Progenitor cell of endocrine pancreas (in vitro differentiated cells): ENCODE measurements at places on chromosomes 2 and 18.
A peak's percentile ranks its signal among the peaks of the same experiment; 100 is the strongest.

- no peak for DNase-seq
- H3K27me3 ChIP-seq: no peaks in the 10 kb centered on the region
- peaks cover 56% of the 10 kb centered on the region for H3K4me1 ChIP-seq
- H3K36me3 ChIP-seq: peaks cover 20% of the 10 kb centered on the region
- H3K4me3 ChIP-seq: no peak overlapping the region
- no peak overlapping the region for H3K27ac ChIP-seq
Measured at GRCh38 chr2:37663390-37663789, 8.1 kb downstream of the CDC42EP3 start.

DNA sequence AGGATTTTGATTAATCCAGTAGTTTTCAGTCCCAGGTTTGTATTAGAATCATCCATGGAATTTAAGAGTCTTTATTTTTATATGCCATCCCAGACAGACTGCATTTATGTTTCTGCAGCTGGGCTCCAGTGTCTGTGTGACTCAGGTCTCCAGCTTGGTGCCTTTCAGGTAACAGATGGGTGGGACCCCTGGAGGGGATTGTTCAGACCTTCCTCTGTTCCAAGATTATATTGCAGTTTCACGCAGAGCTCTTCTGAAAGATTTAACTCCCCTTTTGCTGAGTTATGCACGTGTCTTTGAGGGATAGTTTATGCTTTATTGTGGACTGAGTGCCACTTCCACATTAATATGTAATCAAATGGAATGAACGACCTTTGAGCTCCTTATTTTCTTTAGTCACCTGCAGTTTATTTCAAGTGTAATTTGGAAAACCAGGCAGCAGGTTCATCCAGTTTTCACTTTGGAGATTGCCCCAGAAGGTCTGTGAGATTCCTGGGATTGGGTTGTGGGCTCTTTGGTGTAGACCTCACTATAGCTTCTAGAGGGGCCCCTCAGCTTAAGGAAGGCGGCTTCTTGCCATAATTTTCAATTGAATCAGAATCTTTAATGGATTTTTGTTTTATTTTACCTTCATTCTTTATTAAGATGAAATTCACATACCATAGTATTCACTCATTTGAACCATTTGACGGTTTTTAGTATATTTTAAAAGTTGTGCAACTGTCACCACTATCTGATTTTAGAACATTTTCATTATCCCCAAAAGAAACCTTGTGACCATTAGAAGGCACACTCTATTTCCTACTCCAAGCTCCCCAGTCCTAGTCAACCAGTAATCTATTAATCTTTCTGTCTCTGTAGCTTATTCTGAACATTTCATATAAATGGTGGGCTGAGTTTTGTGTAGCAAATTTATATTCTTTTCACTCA is 135.0 kb downstream of the WDSUB1 start:
- DNase-seq: no peak
- H3K4me1 ChIP-seq: peaks cover 36% of the 10 kb centered on the region
- peak overlapping the region; percentile 55 for H3K27ac ChIP-seq
- no peaks in the 10 kb centered on the region for H3K27me3 ChIP-seq

DNA sequence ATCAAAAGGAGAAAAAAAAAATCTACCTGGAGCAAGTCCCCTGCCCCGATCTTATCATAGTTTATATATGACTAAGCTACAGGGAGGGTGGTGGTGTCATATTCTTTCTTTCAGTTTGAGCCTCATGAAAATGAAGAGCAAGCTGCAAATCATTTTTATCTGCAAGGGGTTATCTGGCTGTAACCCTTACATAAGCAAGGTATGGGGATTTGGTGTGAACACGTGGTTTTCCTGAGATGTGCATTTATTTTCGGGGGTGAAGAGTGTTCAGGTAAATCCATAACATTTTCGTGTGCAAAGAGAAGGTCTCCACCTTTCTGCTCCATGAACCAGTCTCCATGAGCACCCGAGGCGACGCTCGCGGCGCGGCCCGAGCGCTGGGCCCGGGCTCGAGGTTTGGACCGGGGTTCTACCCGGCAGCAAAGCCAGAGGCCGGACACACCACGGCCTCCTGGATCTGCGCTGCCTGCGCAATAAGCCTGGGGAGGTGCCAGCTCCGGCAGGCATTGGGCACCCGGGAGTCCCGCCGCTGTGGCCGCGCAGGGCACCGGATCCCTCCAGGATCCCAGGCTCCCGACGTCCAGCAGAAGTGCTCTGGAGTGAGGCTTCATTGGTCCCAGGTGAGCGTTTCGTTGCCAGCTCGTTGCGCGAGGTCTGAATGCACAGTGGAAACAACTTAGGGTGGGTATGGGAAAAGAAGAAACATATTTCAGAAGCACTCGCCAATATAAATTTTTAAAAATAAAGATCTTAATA is 36.1 kb upstream of the GPD2 start:
- peak overlapping the region; percentile 97 for H3K27ac ChIP-seq
- DNase-seq: peak; percentile 53

- no peak overlapping the region for H3K27ac ChIP-seq
- H3K27me3 ChIP-seq: no peaks in the 10 kb centered on the region
- H3K36me3 ChIP-seq: no peaks in the 10 kb centered on the region
- no peaks in the 10 kb centered on the region for H3K4me1 ChIP-seq
Measured at GRCh38 chr18:68399721-68400120, 315.2 kb downstream of the TMX3 start.

DNA sequence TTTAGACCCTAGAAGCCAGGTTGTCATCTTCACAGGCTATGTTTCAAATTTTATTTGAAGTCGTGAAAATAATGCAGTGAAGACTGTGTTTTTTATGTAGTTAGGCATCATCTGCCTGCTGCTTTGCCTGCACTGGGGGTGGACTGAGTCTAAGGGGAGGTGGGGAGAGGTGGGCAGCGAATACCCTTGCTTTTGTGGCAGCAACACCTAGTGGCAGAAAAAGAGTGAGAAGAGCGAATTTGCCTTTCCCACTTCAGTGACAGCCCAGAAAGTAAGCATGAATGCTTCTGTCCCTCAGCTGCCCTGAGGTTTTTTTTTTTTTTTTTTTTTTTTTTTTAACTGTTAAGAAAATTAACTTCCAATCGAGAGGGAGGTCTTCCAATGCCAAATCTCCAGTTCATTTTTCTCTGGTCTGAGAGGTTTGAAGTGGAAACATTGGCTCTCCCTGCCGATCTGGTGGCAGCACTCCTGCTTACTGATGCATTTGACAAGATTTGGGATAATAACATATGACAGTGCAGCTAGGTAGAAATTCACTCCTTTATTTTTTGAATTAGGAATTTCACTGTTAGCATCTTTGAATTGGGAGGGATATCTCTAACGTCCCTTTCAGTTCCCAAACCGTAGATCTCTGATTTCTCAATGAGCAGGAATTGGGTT is 60.3 kb upstream of the LYPD6B start:
- no peaks in the 10 kb centered on the region for H3K27me3 ChIP-seq
- no peak for DNase-seq
- no peak overlapping the region for H3K27ac ChIP-seq
- peaks cover 12% of the 10 kb centered on the region for H3K36me3 ChIP-seq
- no peak overlapping the region for H3K4me3 ChIP-seq

DNA sequence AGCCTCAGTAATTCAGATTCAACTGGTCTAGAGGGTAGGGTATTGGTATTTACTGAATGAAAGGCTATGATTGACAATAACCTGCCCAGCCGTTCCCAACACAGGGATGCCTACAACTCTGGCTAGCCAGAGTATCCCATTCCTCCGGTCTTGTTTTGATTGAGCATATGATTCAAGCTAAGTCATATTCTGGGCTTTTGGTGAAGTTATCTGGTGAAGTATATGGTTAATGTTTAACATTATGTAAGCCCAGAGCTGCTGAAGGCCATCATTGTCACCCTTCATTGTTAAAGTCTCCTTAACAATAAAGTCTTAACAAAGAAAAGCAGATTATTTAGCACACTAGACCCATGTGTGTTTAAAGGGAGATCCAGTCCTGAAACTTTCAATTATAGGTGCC is 152.6 kb downstream of the EXOC6B start:
- DNase-seq: no peak
- H3K36me3 ChIP-seq: peaks cover 23% of the 10 kb centered on the region
- H3K27me3 ChIP-seq: no peaks in the 10 kb centered on the region

DNA sequence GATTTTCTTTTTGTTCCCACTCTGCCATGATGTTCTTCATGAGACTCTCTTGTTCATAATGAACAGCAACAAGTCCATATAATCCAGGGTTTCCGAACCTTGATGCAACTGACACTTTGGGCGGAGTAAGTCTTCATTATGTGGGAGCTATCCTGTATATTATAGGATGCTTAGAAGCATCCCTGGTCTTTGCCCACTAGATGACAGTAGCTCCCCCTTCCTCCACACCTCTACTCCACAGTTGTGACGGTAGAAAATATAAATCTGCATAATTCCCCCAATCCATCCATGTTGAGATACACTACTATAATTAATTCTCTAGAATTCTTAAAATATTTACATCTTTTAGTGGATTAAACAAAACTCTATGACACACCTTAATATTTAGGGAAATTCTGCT is 482.2 kb upstream of the CELF4 start:
- H3K27me3 ChIP-seq: no peaks in the 10 kb centered on the region
- no peaks in the 10 kb centered on the region for H3K36me3 ChIP-seq
- DNase-seq: no peak
- H3K4me3 ChIP-seq: no peak overlapping the region

DNA sequence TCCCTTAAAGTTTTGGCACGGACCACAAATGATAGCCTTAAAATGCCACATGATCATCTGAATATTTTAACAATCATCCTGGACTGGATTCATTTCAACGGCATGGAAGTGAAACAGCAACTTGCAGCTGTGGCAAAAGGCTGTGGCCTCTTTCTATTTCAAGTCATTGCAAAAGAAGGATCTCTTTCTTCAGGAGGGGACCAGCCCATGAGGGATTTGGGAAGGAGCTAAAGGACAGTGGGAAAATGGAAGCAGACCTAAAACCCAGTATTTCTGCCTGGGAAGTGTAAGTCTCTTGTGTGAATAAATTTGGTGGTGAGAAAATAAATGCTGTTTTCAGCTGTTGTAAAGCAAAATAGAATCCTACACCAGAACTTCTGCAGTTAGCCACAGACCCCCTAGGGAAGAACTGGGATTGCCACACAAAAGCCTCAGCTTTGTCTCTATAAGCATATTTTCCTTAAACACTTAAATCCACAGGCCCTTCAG is 107.3 kb upstream of the ZFP36L2 start:
- H3K27me3 ChIP-seq: peaks cover 9% of the 10 kb centered on the region
- DNase-seq: no peak
- no peak overlapping the region for H3K27ac ChIP-seq
- H3K36me3 ChIP-seq: peaks cover 7% of the 10 kb centered on the region
- H3K4me1 ChIP-seq: peaks cover 5% of the 10 kb centered on the region
- H3K4me3 ChIP-seq: no peak overlapping the region

- H3K4me1 ChIP-seq: peaks cover 11% of the 10 kb centered on the region
- H3K27ac ChIP-seq: no peak overlapping the region
- no peak for DNase-seq
- H3K36me3 ChIP-seq: peaks cover 26% of the 10 kb centered on the region
- no peaks in the 10 kb centered on the region for H3K27me3 ChIP-seq
Measured at GRCh38 chr2:120294008-120294340, 41.3 kb downstream of the RALB start.

DNA sequence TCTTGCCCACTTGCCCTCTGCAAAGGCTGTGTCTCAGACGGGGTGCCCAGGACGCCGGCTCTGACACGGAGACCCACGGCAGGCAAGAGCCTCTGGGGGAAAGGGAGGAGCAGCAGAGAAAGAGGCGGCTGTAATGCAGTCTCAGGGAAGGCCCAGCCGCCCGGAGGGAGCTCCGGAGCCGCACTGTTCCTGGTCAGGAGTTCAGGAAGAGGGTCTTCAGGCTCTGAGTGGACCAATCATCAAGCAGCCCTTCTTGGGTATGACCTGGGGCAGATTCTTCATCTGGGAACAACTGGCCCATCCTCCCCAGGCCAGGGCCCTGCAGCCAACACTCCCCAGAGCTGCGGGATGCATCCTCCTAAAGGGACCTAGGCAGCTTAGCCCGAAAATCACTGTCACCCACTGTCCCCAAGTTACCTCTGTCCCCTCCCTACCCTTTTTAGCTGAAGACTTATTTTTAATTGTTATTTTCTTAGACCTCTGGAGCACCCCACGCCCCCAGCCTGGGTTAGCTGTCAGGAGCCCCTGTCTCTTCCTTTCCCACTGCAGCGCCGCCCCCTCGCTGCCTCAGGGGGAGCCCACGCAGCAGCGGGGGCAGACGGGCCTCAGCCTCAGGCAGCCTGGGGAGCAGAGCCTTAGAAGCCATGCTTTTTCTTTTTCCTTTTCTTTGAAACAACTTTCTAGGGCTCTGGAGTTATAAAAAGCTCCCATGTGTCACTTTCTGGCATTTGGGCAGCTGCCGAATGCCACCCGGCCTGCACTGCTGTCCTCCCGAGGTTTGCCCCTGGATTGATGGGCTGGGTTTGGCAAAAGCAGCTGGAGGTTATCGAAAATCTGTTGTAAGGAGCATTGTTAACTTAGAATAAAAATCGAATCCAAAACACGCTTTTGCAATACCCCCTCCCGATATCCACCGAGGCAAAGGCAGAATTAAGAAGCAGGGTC is 644 bp upstream of the NEU2 start:
- no peak overlapping the region for H3K4me3 ChIP-seq
- DNase-seq: no peak
- no peaks in the 10 kb centered on the region for H3K4me1 ChIP-seq
- H3K27ac ChIP-seq: no peak overlapping the region

DNA sequence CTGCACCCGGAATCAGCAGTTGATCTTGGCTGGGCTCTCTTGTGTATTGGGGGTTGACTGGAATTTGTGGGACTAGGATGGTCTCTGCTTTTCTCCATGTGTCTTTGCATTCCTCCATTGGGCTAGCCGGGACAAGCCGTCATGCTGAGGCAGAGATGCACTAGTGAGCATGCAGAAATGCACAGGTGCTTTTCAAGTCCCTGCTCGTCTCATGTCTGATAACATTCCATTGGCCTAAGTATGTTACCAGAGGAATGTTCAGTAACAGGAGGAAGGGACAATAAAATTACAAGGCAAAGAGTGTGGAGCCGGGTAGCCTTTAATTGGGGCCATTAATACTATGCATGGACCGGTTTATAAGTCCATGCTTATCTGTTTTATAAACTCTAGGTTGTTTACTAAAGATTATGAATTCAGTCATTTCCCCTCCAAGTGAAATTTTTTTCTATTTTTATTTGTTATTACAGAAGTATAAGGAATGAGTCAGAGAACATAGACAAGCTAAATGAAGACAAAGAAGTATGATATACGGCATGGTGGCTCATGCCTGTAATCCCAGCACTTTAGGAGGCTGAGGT is 24.4 kb upstream of the AAK1 start:
- no peak overlapping the region for H3K27ac ChIP-seq
- no peaks in the 10 kb centered on the region for H3K4me1 ChIP-seq
- peaks cover 3% of the 10 kb centered on the region for H3K36me3 ChIP-seq
- no peaks in the 10 kb centered on the region for H3K27me3 ChIP-seq

- no peak overlapping the region for H3K27ac ChIP-seq
- DNase-seq: no peak
- H3K4me1 ChIP-seq: no peaks in the 10 kb centered on the region
- H3K4me3 ChIP-seq: no peak overlapping the region
Measured at GRCh38 chr2:85288244-85288725, 39.5 kb downstream of the TGOLN2 start.

GRCh38 chr2:32783469-32783868 is 155.6 kb downstream of the TTC27 start:
- H3K36me3 ChIP-seq: peaks cover 30% of the 10 kb centered on the region
- no peaks in the 10 kb centered on the region for H3K4me1 ChIP-seq
- H3K27ac ChIP-seq: no peak overlapping the region
- DNase-seq: no peak

GRCh38 chr2:33406622-33407021 is 69.8 kb upstream of the RASGRP3 start:
- H3K27me3 ChIP-seq: no peaks in the 10 kb centered on the region
- DNase-seq: no peak
- no peaks in the 10 kb centered on the region for H3K36me3 ChIP-seq
- H3K27ac ChIP-seq: no peak overlapping the region
- no peak overlapping the region for H3K4me3 ChIP-seq

GRCh38 chr2:98658816-98659490 is 50.6 kb downstream of the UNC50 start:
- DNase-seq: no peak
- no peak overlapping the region for H3K27ac ChIP-seq
- no peaks in the 10 kb centered on the region for H3K4me1 ChIP-seq
- no peak overlapping the region for H3K4me3 ChIP-seq
- no peaks in the 10 kb centered on the region for H3K27me3 ChIP-seq
